ENCODE measurements at places on chromosomes 6 and 20. TPM values are rescaled to one million over a fixed set of nuclear protein-coding genes. Genes with fewer than 3 reads are reported as not detected.

OR12D3 gene
- not detected for total RNA-seq

STMN3 gene
- 6.6 TPM for total RNA-seq

ETV7 gene
- not detected for total RNA-seq

PCSK2 gene
- total RNA-seq = 0.12 TPM

All from cardiac muscle cell (in vitro differentiated cells and primary cell).